ENCODE measurements at places on chromosomes 6 and 20. TPM values are rescaled to one million over a fixed set of nuclear protein-coding genes. Genes with fewer than 3 reads are reported as not detected.

The VIP gene
- total RNA-seq, result 0.57 TPM

- no peak for DNase-seq
Measured at GRCh38 chr6:169702840-169703246, 917 bp downstream of the C6orf120 start.

GRCh38 chr6:11685481-11686093 is 93.0 kb downstream of the ADTRP start:
- no peak for DNase-seq

The LY6G6F gene
- total RNA-seq, result not detected

The LY6G6D gene
- total RNA-seq, result not detected

The PTPRT gene
- total RNA-seq, result 0.19 TPM

GRCh38 chr6:37960139-37960935 is 140.8 kb downstream of the ZFAND3 start:
- no peak for DNase-seq

- no peak for DNase-seq
Measured at GRCh38 chr6:5680095-5680494, 326.6 kb downstream of the NRN1 start.

DNA sequence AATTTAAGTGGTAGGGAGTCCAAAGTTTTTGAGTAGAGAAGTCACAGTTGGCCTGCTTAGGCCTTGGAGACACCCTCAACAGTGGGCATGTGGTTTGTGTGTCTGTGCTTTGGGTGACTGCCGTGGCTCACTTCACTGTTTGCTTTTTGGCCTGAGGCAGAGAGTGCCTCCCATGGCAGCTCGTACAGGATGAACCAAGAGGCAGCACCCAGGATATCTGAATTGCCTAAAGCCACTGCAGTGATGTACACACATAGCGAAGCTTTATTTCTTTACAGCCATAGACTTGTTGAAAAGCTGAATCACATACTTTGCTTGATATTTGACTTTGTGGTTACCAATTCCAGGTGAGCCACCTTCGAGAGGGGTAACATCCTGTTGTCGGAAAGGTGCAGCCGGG is 21.6 kb downstream of the RREB1 start:
- DNase-seq, result no peak

DNA sequence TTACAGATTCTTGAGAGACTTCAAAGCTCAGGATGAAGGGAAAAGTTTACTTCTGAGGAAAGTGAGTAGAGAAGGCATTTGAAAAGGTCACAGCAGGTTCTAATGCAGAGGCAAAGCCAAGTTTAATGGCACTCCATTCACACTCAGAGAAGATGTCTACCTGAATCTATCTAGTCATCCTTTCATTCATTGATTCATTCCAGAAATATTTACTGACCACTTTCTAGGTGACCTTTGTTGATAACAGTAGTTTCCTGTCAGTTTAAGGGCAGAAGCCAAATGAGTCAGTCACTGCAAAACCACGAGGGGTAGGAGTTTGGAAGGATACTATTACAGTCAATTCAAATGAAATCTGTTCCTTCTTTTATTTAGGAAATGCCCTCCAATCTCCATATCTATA is 30.8 kb downstream of the FBXO5 start:
- DNase-seq, result no peak
